ENCODE measurements at places on chromosomes 12 and 14.

DNA sequence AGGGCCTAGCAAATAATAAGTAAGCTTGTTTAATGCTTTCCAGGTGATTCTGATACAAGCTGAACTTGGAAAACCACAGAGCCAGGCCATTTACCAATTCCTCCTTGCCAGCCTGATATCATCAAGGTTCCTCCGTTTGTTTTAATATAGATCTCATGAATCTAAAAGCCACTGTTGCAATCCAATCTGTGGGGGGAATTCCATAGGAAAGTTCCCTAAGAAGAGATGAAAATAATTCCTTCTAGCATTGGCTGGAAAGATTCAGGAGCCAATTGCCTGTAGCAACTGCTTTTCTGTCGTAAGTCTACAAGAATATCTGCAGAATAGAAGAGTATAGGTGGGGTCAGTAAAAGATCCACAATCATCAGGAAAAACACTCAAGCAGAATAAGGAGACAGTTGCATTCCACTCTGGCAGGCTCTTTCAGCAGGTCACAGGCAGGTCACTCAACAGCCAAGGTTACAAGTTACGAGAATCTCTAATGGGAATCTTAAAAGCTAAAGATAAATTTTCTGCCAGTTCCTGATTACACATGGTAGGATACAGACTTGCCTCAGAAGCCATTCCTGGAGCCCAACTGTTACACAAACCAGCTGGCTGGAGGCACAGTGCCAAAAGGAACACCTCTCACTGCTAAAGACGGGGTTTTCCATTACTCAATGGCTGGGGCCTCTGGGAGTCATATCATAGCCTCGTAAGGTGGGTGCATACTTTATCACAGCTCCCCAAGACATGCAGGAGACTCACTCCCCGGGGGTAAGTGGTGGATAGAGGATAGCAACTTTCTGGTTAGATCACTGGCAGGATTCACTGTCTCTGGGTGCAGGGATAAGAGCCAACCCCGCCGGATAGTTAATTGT, 43.6 kb downstream of the FGD6 start:
- peak; percentile 50 for DNase-seq

- no peak for DNase-seq
Observed at GRCh38 chr12:80230068-80230467, 130.7 kb downstream of the OTOGL start.

DNA sequence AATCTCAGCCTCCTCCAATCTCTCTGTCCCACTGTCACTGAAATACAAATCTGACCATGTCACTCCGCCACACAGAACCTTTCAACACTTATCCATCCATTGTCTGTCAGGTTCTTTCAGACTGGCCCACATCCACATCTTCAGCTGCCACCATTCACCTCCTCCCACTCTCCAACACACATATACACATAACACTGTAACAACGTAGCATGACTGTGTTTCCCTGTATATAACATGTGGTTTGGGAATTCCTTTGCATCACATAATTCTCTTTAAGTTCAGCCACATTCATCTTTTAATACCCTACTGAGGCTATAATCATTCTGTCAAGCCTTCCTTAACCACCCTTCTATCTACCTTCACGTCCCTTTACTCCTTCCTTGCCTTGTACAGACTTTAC, 99.2 kb downstream of the PPP2R5E start:
- DNase-seq: no peak

DNA sequence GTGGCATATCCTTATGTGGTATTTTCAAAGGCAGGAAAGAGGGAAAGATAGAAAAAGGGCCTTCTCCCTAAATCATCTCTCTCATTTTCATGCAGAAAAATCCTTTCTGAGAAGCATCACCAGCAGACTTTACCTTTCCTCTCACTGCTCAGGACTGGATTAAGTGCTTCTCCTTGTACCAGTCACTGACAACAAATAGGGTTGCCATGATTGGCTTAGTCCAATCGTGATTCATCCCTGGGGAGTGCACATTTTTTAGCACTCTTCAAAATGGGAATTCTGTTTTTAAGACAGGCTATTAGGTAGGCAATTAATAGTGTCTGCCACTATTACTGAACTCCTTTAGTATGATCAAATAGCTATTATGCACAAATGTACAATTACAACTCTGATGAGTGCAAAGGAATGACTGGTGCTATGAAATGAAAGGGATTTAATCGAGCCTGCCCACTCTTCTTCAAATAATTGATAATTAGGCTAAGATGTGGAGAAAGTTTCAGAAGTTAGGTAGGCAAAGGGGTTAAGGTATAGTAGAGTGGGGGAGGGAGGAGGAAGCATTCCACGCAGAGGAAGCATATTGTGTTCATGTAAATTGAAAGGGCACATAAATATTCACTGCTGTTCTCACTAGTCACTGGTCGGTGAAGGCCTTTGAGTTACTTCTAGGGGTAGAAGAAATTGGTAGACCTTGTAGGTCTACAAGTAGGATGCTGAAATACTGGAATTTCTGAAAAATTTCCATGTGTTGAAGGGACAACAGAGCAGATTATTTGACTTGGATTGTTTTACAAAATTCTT, 84.0 kb downstream of the MSRB3 start:
- DNase-seq: no peak

GRCh38 chr12:8491646-8492530, 21.4 kb upstream of the CLEC4D start:
- no peak for DNase-seq

DNA sequence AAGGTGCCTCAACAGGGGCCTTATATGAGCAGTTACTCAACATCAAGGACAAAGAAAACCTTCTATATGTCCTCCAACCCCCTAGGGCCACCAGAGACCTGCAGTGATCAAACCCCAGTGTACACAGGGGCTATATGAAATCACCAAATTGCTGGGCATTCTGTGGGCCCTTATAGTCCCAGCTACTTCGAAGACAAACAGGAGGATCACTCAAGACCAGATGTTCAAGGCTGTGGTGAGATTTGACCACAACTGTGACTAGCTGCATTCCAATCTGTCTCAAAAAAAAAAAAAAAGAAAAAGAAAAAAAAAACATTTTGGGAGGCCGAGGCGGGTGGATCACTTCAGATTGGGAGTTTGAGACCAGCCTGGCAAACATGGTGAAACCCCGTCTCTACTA, 51.0 kb upstream of the PRB2 start:
- peak; percentile 3 for DNase-seq

GRCh38 chr14:101826351-101826750, 64.8 kb downstream of the PPP2R5C start:
- DNase-seq: no peak

GRCh38 chr14:22622255-22622654, 21.9 kb downstream of the OR6J1 start:
- DNase-seq: peak; percentile 56

DNA sequence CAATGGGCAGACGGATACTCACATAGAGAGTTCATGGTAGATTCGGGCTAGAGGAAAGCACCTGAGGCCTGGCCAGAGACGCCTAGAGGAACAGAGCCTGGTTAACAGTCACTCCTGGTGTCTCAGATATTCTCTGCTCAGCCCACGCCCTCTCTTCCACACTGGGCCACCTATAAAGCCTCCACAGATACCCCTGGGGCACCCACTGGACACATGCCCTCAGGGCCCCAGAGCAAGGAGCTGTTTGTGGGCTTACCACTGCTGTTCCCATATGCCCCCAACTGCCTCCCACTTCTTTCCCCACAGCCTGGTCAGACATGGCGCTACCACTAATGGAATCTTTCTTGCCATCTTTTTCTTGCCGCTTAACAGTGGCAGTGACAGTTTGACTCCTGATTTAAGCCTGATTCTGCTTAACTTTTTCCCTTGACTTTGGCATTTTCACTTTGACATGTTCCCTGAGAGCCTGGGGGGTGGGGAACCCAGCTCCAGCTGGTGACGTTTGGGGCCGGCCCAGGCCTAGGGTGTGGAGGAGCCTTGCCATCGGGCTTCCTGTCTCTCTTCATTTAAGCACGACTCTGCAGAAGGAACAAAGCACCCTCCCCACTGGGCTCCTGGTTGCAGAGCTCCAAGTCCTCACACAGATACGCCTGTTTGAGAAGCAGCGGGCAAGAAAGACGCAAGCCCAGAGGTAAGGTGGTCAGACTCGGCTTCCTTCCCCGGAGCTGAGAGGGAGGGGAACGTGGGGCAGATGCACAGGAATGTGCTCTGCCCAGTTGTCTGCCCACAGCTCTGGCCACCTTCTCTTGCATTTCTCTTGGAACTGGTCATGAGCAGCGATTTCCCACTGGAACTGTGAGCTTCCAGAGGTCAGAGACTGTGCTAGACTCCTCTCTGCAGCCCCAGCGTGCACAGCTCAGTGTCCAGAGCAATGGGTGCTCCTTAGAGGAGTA, at the start of gene CD4:
TSS of gene CD4 (plus strand) at position 557 of the 953 bp plus-strand sequence. CDS start 10,611 bp downstream, outside the sequence.
- DNase-seq: no peak

DNA sequence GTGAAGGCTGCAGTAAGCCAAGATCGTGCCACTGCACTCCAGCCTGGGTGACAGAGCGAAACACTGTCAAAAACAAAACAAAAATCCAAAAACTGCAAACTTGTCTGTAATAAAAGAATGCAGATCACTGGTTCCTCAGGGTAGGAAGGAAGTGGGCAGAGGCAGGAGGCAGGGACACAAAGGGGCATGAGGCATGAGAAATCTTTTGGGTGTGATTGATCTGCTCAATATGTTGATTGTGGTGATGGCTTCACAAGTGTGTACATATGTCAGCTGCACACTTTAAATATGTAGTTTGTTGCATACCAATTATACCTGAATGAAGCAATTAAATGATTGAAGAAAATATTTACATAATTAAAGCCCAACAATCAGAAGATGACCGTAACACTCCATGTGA, 117.6 kb downstream of the CMAS start:
- no peak for DNase-seq

- no peak for DNase-seq
Observed at GRCh38 chr12:120771097-120771496, 45.5 kb downstream of the ACADS start.

DNA sequence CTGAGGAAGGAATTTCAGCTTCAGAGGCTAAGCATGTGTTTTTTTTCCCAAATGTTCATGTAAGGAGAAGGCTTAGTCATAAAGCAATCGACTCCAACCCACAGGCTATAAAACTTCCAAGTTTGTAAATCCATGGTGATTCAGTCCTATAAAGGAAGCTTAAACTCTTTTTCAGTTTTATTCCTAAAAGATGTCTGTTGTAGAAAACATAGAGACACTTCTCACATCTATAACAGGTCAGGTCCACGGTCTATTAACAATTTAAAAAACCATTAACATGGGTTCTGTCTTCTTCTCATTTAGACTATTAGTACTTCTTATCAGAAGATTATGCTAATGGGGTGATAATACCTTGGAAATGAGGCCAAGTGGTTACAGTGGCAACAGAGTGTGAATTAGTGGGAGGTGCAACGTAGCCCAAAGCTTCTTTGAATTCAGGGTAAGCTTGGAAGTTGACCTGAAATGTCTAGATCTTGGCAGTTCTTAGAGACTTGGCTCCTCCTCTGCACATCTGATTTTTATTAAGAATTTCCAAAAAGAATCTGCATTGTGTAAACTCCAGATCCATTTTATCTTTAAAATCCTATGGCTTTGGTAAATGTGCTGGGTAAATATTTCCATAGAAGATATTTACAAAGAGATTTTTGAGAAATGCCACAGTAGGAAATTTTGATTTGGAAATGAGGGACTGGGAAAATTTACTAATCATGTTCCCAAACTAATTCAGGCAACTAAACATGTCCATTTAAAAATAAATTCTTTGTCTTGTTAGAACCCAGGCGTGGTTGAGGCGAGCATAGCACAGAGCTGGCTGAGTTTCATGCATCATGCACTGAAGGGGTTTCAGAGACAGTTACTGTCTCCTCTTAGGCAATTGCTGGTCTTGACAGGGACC, 86.4 kb downstream of the EML1 start:
- DNase-seq: peak; percentile 77

GRCh38 chr14:71597955-71598660, 334.1 kb upstream of the RGS6 start:
- no peak for DNase-seq

DNA sequence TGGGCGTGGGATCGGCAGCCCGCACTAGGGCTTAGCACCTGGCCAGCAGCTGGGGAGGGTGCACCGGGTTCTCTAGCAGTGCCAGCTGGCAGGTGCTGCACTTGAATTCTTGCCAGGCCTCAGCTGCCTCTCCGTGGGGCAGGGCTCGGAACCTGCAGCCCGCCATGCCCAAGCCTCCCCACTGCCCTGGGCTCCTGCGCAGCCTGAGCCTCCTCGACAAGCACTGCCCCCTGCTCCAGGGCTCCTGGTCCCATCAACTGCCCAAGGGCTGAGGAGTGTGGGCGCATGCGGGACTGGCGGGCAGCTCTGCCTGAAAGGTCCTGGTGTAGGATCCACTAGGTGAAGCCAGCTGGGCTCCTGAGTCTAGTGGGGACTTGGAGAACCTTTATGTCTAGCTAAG, 30.6 kb upstream of the SDR39U1 start:
- no peak for DNase-seq

DNA sequence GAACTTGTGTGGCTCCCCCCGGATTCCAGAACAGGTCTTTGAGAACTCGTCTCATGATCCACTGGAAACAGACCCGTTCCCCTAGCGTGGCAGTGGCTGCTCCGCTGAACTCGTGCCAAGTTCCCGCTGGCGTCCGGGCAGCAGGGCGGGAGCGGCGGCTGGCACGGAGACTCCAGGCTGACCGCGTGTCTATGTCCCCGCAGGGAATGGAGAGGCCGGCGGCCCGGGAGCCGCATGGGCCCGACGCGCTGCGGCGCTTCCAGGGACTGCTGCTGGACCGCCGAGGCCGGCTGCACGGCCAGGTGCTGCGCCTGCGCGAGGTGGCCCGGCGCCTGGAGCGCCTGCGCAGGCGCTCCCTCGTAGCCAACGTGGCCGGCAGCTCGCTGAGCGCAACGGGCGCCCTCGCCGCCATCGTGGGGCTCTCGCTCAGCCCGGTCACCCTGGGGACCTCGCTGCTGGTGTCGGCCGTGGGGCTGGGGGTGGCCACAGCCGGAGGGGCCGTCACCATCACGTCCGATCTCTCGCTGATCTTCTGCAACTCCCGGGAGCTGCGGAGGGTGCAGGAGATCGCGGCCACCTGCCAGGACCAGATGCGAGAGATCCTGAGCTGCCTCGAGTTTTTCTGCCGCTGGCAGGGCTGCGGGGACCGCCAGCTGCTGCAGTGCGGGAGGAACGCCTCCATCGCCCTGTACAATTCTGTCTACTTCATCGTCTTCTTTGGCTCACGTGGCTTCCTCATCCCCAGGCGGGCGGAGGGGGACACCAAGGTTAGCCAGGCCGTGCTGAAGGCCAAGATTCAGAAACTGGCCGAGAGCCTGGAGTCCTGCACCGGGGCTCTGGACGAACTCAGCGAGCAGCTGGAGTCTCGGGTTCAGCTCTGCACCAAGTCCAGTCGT, 1.5 kb downstream of the APOLD1 start:
- peak; percentile 83 for DNase-seq

DNA sequence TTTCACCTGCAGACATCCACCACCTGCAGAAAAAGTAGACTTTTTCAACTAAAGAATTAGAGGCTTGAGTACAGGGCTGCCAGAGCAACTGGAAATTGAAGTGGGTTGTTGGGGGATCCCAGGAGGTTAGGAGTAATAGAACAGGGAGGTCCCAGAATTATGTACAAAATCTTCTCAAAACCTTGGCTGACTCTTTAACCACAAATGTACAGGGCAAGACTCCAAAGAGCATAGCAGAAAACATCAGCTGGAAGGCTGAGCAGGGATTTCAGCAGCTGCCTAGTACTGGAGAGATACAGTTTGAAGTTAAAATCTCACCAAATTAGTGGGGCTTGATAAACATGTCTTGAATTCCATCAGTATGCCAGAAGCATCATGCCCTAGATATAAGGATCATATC, 191.6 kb downstream of the CRADD start:
- peak; percentile 65 for DNase-seq

GRCh38 chr14:96797582-96798349, 584 bp downstream of the VRK1 start:
- peak; percentile 9 for DNase-seq

- no peak for DNase-seq
Observed at GRCh38 chr14:102200690-102201352, 61.1 kb downstream of the WDR20 start.
